ENCODE measurements at places on chromosomes 2 and 18. TPM values are rescaled to one million over a fixed set of nuclear protein-coding genes. Genes with fewer than 3 reads are reported as not detected.

FAM228A gene
- not detected for total RNA-seq

RAB17 gene
- not detected for total RNA-seq

UGT1A8 gene
- total RNA-seq: not detected

TMEM247 gene
- not detected for total RNA-seq

Measured in myometrial cell (primary cell).